ENCODE measurements at places on chromosomes 3 and 15. TPM values are rescaled to one million over a fixed set of nuclear protein-coding genes. Genes with fewer than 3 reads are reported as not detected.

The SETD5 gene
- 28.1 TPM for polyA plus RNA-seq

GRCh38 chr15:57685306-57686095, 21.0 kb upstream of the POLR2M start:
- H3K36me3 ChIP-seq = peaks cover 16% of the 10 kb centered on the region
- H3K4me3 ChIP-seq = no peak overlapping the region
- no peaks in the 10 kb centered on the region for H3K27me3 ChIP-seq
- no peaks in the 10 kb centered on the region for H3K4me1 ChIP-seq

The HOMER2 gene
- polyA plus RNA-seq = 2.7 TPM

The ABHD6 gene
- polyA plus RNA-seq = 12.1 TPM

The COL6A5 gene
- polyA plus RNA-seq = 2.5 TPM

The NCEH1 gene
- polyA plus RNA-seq = 7.0 TPM

DNA sequence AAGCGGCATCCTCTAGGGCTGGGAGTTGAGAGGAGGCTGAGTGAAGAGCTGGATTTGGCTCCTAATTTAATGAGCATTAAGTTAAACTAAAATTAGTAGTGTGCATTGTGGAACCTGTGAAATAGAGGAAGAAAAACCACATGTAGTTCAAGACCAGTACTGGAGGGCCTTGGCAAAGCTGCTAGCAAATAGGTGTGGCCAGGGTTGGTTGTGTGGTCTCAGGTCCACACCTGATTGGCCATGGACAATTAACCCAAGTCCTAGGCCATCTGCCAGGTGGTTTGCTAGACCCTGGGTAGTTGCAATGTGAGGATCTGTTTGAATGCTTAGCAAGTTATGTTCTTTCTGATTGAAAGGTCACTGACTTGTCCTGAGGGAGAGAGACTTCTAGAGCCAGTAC, 275.5 kb downstream of the PDCD6IP start:
- H3K27ac ChIP-seq = no peak overlapping the region
- no peak for DNase-seq
- no peaks in the 10 kb centered on the region for H3K4me1 ChIP-seq
- no peaks in the 10 kb centered on the region for H3K27me3 ChIP-seq
- H3K36me3 ChIP-seq = no peaks in the 10 kb centered on the region

The CPNE4 gene
- 4.8 TPM for polyA plus RNA-seq

Measured in small intestine (tissue), 16 donors.